ENCODE measurements at places on chromosomes 11 and 22.

- peak; percentile 68 for DNase-seq
Measured at GRCh38 chr11:46006418-46007070, 84.1 kb downstream of the LARGE2 start.

- peak; percentile 97 for DNase-seq
Measured at GRCh38 chr11:72069787-72070251, 10.5 kb downstream of the NUMA1 start.

DNA sequence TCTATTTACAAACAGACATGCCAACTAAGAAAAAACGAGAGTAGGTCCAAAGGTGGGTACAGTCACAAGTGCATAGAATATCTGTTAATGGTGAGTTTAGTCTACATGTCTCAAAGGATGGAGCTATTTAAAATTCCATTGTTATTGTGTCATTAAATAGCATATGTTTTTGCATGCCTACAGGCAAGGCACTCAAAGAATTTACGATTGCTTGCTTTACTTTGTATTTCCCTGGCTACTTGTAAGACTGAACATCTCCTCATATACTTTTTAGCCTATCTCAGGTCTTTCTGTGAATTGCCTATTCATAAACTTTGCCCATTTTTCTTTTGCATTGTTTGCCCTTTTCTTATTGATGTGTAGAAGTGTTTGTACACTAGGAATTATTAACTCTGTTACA lies 39.7 kb downstream of the DEUP1 start:
- no peak for DNase-seq

GRCh38 chr11:119711476-119711875 lies 17.5 kb downstream of the NECTIN1 start:
- no peak for DNase-seq

DNA sequence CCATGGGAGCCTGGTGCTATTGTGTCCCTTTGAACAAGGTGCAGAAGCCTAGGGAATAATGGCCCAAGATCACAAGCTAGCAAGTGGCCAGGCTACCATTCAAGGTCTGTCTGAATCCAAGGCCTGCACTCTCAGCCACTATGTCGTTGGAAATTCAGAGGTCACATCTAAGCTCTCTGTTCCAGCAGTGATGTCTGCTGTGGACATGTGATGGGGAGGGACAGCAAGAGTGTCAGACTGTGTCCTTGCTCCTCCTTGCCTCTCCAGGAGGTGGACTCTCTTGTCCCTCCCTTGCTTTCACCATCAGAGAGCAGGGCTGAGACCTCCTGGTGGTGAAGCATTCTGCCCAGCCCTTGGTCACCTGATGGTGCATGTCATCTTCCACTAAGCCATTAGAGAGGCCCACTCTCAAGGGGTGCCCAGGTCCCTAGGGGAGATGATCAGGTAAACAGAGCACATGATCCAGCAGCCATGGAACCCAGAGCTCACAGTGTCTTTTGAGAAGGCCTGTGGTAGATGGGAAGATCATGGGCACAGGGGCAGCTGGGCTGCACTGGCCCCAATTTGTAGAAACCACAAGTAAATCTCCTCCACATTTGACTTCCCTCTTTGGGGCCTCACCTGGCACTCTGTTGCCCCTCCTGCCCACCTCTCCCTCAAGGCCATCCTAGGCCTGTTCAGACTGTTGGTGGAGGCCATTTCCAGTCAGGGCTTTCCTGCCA lies 37.1 kb upstream of the SUSD2 start:
- DNase-seq: no peak

Measured in inflammatory macrophage treated with lipopolysaccharide for 4 hours (primary cell).